ENCODE measurements at places on chromosomes 2 and 18.

DNA sequence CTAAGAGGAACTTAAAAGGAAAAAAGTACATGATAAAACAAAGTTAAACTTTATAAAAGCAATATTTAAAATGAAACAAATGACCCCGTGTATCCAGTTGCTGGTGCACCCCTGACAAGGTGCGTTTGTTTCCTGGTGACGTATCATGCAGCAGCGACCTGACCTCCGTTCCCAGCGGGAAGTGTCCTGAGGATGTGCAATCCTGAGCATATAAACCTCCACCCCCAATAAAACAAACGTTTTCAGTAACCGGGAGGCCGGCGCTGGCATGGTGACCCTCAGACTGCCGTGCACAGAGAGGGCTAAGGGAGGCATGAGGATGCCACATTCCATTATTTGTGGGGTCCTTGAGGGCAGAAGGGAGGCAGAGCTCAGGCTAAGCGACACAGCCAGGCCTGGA lies 14.8 kb downstream of the SLC66A2 start:
- no peak for DNase-seq

GRCh38 chr2:215573496-215573895 lies 137.6 kb upstream of the FN1 start:
- DNase-seq = no peak

- no peak for DNase-seq
These were observed 234.4 kb upstream of the RGPD4 start for GRCh38 chr2:107592280-107592624.

GRCh38 chr2:224930124-224930523 lies 112.1 kb downstream of the DOCK10 start:
- no peak for DNase-seq

- no peak for DNase-seq
These were observed 3.1 kb downstream of the PAIP2B start for GRCh38 chr2:71223767-71224333.

Measured in osteocyte (in vitro differentiated cells).